ENCODE measurements at places on chromosomes 2 and 18. TPM values are rescaled to one million over a fixed set of nuclear protein-coding genes. Genes with fewer than 3 reads are reported as not detected.

Gene NUP35
- 27.0 TPM for total RNA-seq

Gene NT5DC4
- 6.1 TPM for total RNA-seq

Gene TM4SF20
- not detected for total RNA-seq

GRCh38 chr2:14632133-14632936 is at the start of gene LRATD1:
Gene LRATD1 (plus strand): TSS chr2:14632717. CDS start chr2:14633980, 1,263 bp downstream.
- peak within 1 kb of the TSS; percentile 39 for H3K4me3 ChIP-seq
- DNase-seq, result no peak
- H3K4me1 ChIP-seq, result no peaks in the 10 kb centered on the region
- no peaks in the 10 kb centered on the region for H3K36me3 ChIP-seq
- peaks cover 18% of the 10 kb centered on the region for H3K27me3 ChIP-seq

- no peaks in the 10 kb centered on the region for H3K27me3 ChIP-seq
- no peak overlapping the region for H3K4me3 ChIP-seq
Observed at GRCh38 chr2:202201220-202202160, 36.9 kb downstream of the SUMO1 start.

Gene FEV
- not detected for total RNA-seq

DNA sequence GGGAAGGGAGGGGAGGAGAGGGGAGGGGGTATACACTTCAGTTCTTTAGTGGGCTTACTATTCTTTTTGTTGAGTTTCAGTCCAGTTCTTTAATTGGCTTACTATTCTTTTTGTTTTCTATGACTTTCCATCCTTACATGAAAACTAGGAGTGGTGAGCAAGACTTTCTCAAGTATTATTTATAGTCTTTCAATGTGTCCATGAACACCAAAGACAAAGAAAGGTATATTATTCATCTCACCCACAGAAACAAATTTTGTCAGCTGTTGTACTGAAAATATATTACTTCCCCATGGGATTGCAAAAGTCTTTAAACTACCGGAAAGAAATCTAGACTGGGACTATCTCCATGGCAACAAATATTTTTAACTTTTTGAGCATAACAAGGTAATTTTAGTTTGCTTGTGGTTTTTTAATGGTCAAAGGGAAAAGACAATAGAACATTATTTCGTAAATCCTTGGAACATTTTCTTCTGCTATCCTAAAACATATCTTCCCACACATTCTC is 17.6 kb downstream of the ADAM17 start:
- DNase-seq, result no peak
- no peaks in the 10 kb centered on the region for H3K27me3 ChIP-seq
- H3K4me1 ChIP-seq, result peaks cover 23% of the 10 kb centered on the region

DNA sequence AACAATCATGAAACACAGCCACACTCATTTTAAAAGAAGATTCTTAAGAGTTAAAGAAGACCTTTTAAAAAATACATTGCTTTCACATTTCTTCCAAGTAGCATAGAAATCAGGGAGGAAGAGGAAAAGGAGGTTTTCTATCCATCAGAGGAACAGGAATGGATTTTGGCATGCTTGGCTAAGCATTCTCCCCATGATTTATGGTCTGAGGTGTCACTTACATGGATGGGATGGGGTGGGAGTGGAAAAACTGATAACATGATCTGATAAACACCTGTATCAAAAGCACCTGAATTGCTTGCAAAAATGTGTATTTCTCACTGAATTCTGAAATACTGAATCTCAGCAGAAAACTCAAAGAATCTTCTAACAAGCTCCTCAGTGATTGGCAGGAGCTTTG is 265.9 kb downstream of the NRXN1 start:
- H3K27me3 ChIP-seq, result peaks cover 28% of the 10 kb centered on the region
- no peak overlapping the region for H3K27ac ChIP-seq
- H3K4me1 ChIP-seq, result no peaks in the 10 kb centered on the region

GRCh38 chr2:70759446-70759845 is 8.6 kb downstream of the ADD2 start:
- H3K36me3 ChIP-seq, result no peaks in the 10 kb centered on the region
- peaks cover 29% of the 10 kb centered on the region for H3K27me3 ChIP-seq
- H3K27ac ChIP-seq, result no peak overlapping the region

Gene SERPINB5
- total RNA-seq, result 25.5 TPM

Gene FBXO36
- total RNA-seq, result 3.6 TPM

- H3K4me1 ChIP-seq, result no peaks in the 10 kb centered on the region
- H3K27ac ChIP-seq, result no peak overlapping the region
- no peak for DNase-seq
- H3K27me3 ChIP-seq, result peaks cover 7% of the 10 kb centered on the region
Observed at GRCh38 chr2:48066000-48066399, 159.7 kb upstream of the FBXO11 start.

DNA sequence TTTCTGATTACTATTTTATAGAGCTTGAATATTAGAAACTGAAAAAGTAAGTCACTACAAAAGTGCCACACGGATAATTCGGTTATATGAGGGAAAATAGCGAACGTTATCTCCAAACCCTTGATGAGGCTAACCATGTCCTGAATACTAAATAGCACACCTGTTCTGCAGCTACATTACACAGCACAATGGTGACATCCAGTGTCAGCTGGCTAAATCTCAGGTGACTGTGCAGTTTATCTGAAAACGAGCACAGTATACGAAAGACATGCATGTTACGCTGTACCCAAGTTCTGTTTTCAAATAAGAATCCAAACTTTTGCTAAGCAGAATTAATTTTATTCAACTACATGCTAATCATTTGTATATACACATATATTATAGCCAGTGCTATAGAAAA is 9.0 kb downstream of the CCDC68 start:
- no peak overlapping the region for H3K27ac ChIP-seq
- no peaks in the 10 kb centered on the region for H3K27me3 ChIP-seq
- no peaks in the 10 kb centered on the region for H3K36me3 ChIP-seq
- H3K4me1 ChIP-seq, result peaks cover 39% of the 10 kb centered on the region

Gene MARCHF4
- total RNA-seq, result 7.7 TPM

GRCh38 chr2:232448304-232448690 is 7.7 kb upstream of the ALPI start:
- no peaks in the 10 kb centered on the region for H3K36me3 ChIP-seq
- no peak for DNase-seq
- no peak overlapping the region for H3K4me3 ChIP-seq
- H3K27ac ChIP-seq, result no peak overlapping the region
- H3K4me1 ChIP-seq, result no peaks in the 10 kb centered on the region
- peaks cover 17% of the 10 kb centered on the region for H3K27me3 ChIP-seq

GRCh38 chr2:24490181-24490689 is 819 bp upstream of the NCOA1 start:
- H3K27ac ChIP-seq, result no peak overlapping the region
- DNase-seq, result peak; percentile 84
- H3K4me1 ChIP-seq, result peaks cover 25% of the 10 kb centered on the region
- peak overlapping the region; percentile 55 for H3K4me3 ChIP-seq
- no peaks in the 10 kb centered on the region for H3K36me3 ChIP-seq

Gene GALNT5
- total RNA-seq, result 1.9 TPM

GRCh38 chr18:63881851-63882250 is 5.7 kb upstream of the SERPINB2 start:
- DNase-seq, result no peak
- peak overlapping the region; percentile 49 for H3K27ac ChIP-seq
- H3K27me3 ChIP-seq, result no peaks in the 10 kb centered on the region
- peaks cover 14% of the 10 kb centered on the region for H3K4me1 ChIP-seq
- H3K4me3 ChIP-seq, result no peak overlapping the region
- no peaks in the 10 kb centered on the region for H3K36me3 ChIP-seq

GRCh38 chr2:105859694-105859951 is 114.9 kb downstream of the NCK2 start:
- H3K4me3 ChIP-seq, result no peak overlapping the region
- no peaks in the 10 kb centered on the region for H3K36me3 ChIP-seq
- peaks cover 38% of the 10 kb centered on the region for H3K4me1 ChIP-seq
- H3K27ac ChIP-seq, result peak overlapping the region; percentile 44
- H3K27me3 ChIP-seq, result no peaks in the 10 kb centered on the region
- no peak for DNase-seq

Gene SPC25
- 20.7 TPM for total RNA-seq

DNA sequence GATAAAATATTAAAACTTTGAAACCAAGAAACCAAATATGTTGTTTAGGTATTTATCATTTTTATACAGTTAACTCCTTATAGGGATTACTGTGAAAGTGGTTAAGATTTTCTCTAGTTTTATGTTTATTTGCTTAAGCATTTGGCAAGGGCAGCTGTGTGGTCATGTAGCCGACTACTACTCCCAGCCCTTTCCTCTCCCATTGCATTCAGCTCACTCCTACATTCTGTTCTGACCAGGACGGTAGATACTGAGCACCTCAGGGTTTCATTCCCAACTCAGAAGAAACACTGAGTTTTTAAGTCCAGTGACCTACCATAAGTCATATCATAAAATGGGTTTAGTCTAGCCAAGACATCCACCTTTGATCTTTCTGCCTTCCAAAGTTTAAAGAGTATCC is 19.8 kb downstream of the FZD5 start:
- no peaks in the 10 kb centered on the region for H3K27me3 ChIP-seq
- peaks cover 13% of the 10 kb centered on the region for H3K36me3 ChIP-seq
- no peak for DNase-seq

DNA sequence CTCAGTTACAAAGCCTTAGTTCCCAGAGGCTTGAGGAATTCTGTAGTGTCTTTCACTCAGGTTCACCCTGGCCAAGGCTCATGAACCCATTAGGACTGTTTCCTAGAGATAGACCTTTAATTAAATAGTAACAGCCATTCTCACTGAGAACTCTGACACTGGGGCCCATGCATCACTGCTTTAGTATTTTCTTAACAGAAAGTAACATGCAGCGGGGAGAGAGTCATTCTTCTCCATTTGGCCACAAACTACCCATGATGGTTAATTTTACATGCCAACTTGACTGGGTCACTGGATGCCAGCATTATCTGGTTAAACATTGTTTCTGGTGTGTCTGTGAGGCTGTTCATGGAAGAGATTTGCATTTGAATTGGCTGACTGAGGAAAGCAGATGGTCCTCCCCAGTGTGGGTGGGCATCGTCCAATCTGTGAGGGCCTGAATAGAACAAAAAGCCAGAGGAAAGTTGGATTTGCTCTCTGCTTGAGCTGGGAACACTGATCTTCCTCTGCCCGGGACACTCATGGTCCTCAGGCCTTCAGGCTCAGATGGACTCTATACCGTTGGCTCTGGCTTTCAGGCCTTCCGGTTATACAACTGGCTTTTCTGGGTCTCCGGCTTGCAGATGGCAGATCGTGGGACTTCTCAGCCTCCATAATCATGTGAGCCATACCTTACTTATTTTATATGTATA is 5.6 kb upstream of the CPLX4 start:
- no peaks in the 10 kb centered on the region for H3K4me1 ChIP-seq
- no peaks in the 10 kb centered on the region for H3K27me3 ChIP-seq
- H3K4me3 ChIP-seq, result no peak overlapping the region
- DNase-seq, result no peak
- no peak overlapping the region for H3K27ac ChIP-seq

Gene GDF7
- total RNA-seq, result 0.04 TPM

DNA sequence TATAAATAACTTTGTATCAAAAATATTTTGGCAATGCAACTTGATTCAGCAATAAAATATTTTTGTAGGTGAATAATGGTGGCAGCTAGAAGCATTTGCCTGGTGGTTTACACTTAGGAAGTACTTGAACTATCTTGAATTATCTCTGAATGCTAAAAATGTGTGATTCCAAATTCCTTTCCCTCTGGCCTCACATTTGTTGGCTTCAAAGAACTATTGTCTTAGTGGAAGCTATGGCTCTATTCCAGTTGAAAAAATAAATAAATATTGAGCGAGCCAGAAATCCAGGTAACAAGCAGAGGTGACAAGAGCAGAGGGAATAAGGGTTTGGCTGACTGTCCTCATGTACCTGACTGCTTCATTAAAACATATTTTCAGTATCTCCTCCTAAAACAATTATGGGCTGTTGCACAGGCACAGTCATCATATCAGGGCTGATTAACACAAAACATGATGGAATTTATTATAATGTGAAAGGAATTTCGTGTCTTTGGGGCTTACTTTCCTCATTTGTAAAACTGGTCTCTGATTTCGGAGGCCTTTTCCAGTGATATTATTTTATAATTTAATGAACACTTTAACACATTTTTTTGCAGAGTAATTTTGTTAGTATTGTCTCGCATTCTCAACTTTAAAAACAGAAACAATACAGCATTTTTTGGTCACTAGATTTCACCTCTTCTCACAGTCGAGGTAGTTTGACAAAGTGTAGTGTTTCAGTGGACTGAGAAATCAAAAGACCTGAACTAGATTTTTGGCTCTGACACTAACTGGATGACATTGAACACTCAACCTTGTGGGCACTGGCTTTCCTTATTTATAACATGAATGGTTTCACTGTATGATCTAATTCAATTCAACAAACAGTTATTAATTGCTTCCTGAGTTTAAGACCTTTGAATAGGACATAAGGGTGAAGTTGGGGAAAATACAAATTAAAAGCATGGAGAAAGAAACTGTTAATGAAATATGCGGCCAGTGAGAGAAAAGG is 7.8 kb upstream of the CAVIN2 start:
- H3K27ac ChIP-seq, result no peak overlapping the region
- peak; percentile 7 for DNase-seq
- H3K4me3 ChIP-seq, result no peak overlapping the region
- H3K4me1 ChIP-seq, result no peaks in the 10 kb centered on the region

DNA sequence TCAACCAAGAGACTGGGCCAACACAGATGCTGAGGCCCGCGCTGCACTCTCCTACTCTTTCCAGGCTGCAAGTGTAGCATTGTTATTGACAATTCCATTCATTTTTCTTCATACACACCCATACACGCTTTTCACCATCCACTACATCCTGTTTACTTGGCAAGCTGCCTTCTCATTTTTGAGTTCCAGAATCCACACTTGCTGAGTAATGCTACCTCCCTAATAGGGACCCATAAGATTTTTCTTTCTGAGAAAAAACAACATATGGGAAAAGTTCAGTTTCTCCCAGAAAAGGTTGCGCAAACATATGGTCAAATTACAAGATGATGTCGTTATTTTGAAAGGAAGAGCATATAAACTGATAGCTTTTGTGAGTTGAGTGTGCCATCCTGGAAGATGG is 3.3 kb upstream of the NETO1 start:
- peak; percentile 75 for DNase-seq
- peak overlapping the region; percentile 66 for H3K27ac ChIP-seq
- no peaks in the 10 kb centered on the region for H3K27me3 ChIP-seq
- no peak overlapping the region for H3K4me3 ChIP-seq

GRCh38 chr18:33761363-33761762 is 183.3 kb downstream of the ASXL3 start:
- no peaks in the 10 kb centered on the region for H3K27me3 ChIP-seq
- DNase-seq, result no peak
- H3K36me3 ChIP-seq, result no peaks in the 10 kb centered on the region
- no peak overlapping the region for H3K27ac ChIP-seq
- H3K4me3 ChIP-seq, result no peak overlapping the region
- no peaks in the 10 kb centered on the region for H3K4me1 ChIP-seq

GRCh38 chr2:189208254-189208653 is 28.7 kb upstream of the COL5A2 start:
- H3K4me1 ChIP-seq, result peaks cover 16% of the 10 kb centered on the region
- H3K27me3 ChIP-seq, result no peaks in the 10 kb centered on the region
- H3K36me3 ChIP-seq, result no peaks in the 10 kb centered on the region
- no peak overlapping the region for H3K27ac ChIP-seq

Gene PLB1
- 1.7 TPM for total RNA-seq

GRCh38 chr2:10257036-10257435 is 45.7 kb upstream of the HPCAL1 start:
- peaks cover 15% of the 10 kb centered on the region for H3K4me1 ChIP-seq
- DNase-seq, result no peak

Measured in PC-9 (cell line).